Lung (tissue), 17 donors: ENCODE measurements at places on chromosomes 11 and 22.

DNA sequence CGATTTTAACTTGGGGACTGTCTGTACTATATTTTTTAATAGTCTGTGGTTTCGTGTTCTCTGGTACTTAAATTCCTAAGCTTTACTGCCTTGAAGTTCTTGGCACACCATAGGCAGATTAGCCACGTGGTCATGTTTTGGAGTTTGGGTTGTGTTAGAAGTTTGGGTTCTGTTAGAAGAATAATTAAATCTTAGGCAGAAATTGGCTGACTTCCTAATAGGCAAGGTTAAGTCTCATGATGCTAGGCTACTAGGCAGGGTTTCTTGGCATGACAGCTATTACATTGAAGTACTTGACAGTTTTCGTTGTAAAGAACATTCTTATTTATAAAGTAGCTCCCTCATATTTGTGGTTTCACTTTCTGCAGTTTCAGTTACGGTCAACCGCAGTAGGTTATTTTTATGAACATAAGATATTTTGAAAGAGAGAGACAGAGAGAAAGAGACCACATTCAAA, 30.0 kb upstream of the MMP7 start:
- peak; percentile 30 for DNase-seq

GRCh38 chr11:132312701-132313111, 942.3 kb downstream of the NTM start:
- peak; percentile 46 for DNase-seq

- no peak for DNase-seq
Observed at GRCh38 chr11:61019832-61020405, 48.4 kb downstream of the CD6 start.

DNA sequence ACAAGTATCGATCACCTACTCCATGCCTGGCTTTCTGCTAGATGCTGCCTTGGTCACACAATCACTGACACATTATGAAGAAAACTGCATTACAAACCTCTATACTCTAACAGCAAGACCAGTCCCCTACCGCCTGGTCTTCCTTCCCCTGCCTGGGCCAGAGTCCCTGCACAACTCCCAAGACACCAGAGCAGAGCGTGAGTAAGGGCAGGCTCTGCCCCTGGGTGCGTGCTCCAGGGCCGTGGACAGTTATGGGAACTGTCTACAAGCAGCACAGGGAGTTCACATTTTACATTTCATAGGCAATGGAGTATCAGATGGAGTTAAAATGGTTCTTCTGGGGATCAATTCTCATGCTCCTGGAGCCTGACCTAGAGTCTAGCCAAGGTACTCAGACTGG, 6.5 kb downstream of the FZD4 start:
- no peak for DNase-seq
